ENCODE measurements at places on chromosomes 6 and 20.
A peak's percentile ranks its signal among the peaks of the same experiment; 100 is the strongest.

GRCh38 chr20:35223941-35224340, 2.5 kb upstream of the MMP24 start:
- DNase-seq = no peak

- DNase-seq = no peak
Measured at GRCh38 chr20:24034820-24035219, 46.2 kb upstream of the GGTLC1 start.

- DNase-seq = no peak
Measured at GRCh38 chr6:29071831-29072723, 15.0 kb downstream of the OR2B3 start.

- no peak for DNase-seq
Measured at GRCh38 chr6:84280030-84280429, 52.6 kb upstream of the CEP162 start.

- DNase-seq = no peak
Measured at GRCh38 chr6:97262676-97263075, 20.3 kb downstream of the MMS22L start.

- peak; percentile 69 for DNase-seq
Measured at GRCh38 chr20:57664924-57665588, 44.8 kb downstream of the PMEPA1 start.

DNA sequence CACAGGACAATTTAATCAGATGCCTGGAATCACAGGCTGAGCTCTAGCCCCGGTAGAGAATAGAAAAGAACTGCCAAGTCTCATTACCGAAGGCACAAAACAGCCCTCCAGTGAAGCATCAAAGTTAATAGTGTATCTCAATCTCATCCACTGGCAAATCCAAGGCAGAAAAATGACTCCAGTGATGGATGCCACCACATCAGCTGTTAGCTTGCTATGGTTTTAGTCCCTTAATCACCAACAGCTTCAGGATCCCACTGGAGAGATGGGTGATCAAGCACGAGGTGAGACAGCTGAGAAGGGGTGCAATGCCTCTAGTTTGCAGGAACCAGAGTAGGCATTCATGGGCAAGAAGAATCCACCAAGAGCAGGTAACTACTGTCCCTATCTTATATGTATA, 81.8 kb downstream of the STK35 start:
- DNase-seq = no peak

GRCh38 chr20:9280666-9281065, 211.8 kb downstream of the PLCB4 start:
- no peak for DNase-seq

GRCh38 chr20:44481719-44482416, 6.2 kb downstream of the TTPAL start:
- DNase-seq = no peak

- DNase-seq = no peak
Measured at GRCh38 chr6:139570166-139570565, 195.7 kb upstream of the CITED2 start.

- DNase-seq = no peak
Measured at GRCh38 chr20:46787991-46788762, 78.7 kb downstream of the SLC2A10 start.

GRCh38 chr6:137475103-137475502, 19.1 kb downstream of the OLIG3 start:
- DNase-seq = no peak

DNA sequence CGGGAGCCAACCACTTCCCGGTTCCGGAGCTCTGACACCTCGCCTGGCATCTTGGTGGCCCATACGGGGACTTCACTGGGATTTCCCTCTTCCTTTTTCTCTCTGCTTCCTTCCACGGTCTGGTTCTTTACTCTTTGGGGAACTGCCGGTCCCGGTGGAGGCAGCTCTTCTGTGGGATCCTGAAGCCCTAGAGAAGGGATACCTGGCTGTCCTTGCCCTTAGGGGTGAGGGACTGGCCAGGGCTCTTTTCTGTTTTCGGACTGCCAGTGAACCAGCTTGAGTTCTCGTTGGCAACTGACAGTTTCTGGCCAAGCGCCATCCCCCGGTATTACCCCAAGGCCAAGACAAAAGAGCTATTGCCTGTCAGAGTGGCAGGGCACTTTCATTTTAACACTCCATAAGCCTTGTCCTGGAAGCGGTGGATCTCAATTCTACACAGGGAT, 880 bp upstream of the CPXM1 start:
- no peak for DNase-seq

- DNase-seq = no peak
Measured at GRCh38 chr6:25171301-25171700, 107.9 kb upstream of the CARMIL1 start.

DNA sequence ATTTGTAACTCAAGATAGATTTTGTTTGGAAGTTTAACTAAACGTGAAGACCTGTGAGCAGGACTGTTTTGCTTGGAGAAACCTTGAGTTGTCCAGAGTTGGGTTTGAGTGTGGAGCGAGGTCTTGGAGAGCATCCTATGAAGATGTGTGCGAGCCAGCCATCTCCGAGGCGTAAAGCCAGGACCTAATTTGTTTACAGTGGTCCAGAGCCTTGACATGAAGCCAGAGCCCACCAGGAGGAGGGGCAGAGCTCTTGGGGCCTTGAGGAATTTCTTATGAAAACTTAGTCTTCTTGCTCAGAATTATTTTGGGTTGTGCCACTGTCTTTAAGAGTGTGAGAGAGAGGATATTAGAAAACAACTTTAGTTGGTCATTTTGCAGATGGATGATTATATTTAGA, 6.3 kb downstream of the CHMP4B start:
- no peak for DNase-seq

DNA sequence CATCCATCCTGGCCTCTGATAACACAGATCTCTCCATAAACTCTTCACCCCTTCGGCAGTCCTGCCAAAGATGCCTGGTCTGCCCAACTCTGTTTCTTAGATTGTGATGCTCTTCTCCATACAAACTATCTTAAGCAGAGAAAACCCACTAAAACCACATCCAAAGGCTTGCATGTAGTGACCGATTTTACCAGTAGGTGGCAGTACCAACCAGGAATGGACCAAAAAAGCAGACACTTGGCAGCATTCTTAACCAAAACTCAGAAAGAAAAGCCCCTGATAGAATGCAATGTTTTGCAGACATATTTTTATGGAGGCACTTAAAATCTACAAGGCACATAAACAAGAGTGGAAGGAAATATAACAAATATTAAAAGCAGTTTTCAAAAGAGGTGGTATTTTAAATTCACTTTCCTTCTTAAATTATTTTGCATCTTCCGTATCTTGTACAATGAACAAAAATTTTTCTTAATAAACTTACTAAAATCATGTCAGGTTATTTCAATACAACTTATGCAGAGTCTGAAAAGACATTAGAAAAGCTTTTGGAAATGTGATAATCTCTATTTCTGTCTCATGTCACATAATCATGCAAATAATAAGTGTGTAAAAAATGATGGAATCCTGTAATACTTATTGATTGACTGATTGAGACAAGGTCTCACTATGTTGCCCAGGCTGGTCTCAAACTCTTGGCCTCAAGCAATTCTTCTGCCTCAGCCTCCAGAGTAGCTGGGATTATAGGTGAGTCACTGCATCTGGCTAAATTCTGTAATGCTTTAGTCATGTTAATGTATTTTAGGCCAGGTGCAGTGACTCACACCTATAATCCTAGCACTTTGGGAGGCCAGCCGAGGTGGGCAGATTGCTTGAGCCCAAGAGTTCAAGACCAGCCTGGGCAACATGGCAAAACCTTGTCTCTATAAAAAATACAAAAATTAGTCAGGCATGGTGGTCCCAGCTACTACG, 29.4 kb downstream of the LRP11 start:
- no peak for DNase-seq

GRCh38 chr20:4601630-4602296, 119.9 kb upstream of the PRND start:
- DNase-seq = no peak

GRCh38 chr6:53321701-53322100, 27.0 kb downstream of the ELOVL5 start:
- DNase-seq = no peak

DNA sequence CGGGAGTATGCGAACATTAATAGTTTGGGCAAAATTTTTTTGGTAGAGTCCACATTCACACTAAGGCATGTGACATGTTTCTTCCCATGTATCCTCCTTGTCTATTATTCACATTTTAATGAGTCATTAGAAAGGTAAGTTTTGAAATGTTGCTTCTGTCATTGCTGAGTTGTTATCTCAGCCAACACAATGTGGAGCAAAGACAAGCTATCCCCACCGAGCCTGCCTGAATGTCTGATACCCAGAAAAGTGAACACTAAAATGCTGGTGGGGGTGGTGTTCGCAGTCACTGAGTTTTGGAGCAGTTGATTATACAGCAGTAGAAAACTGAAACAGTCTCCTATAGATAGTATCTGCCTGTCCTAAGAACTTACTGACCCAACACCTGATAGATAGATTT, 68.3 kb upstream of the ASF1A start:
- no peak for DNase-seq

- peak; percentile 77 for DNase-seq
Measured at GRCh38 chr20:63116412-63117106, 99.4 kb downstream of the YTHDF1 start.

DNA sequence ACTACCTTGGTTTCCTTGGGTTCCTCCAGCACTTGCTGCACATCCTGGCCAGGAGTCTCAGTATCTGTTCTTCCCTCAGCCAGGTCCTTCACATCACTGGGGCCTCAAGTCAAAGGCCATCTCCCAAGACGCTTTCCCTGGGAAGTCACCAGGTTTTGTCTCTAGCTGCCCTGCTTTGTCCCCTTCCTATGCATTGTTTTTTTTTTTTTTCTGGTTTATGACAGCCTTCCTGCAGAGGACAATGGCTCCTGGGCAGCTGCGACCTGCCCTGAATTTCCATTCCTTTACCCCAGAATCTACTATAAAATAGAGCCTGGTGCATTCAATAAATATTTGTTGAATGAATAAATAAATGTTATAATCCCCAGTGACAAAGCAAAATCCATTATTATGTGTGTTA, 687.3 kb downstream of the QKI start:
- no peak for DNase-seq

GRCh38 chr20:63697357-63697867, 960 bp downstream of the TNFRSF6B start:
- peak; percentile 77 for DNase-seq

DNA sequence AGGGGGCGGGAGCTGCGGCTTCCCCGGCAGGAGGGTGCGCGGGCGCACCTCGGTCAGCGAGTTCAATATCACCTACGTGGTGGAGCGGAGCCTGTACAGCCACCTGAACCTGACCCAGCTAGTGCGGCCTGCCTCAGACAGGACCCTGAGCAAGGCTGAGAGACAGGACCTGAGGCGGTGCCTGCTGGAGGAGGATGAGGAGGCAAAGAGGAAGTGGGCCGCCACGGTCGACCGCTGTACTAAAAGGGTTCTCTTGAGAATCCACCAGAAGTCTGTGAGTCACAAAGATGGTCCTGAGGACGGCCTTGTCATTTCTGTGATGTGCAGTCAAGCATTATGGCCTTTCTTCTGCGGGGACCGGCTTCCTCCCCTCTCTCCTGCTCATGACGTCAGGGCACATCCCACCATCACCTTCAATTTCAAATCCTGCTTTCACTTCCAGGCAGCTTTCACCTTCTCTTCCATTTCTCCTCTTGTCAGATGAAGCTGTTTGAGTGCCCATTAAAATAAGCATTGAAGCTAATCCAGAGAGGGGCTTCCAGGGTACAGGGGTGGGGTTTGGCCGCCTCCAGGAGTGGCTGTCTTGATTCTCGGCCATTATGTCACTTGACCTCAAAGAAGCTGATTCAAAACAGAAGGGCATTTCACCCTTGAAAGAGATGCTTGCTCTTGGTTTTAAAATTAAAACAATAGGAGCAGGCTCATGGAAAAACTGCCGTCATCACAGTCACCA, 177.6 kb downstream of the SASH1 start:
- DNase-seq = peak; percentile 78

DNA sequence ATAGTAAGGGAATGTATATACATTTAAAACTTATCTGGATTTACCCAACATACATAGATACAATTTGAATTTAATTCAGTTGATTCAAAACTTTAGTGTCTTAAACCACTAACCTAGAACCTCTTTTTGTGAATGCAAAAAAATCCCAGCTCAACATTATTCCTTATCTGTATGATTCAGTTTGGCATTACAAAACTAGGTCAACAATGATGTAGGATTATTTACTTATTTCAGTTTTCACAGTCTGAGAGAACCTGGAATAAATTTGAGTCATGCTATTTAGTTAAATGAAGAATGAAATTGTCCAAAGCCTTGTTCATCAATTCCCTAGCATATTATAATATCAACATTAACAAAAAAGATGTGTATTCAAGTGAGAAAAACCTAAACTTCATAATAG, 7.4 kb upstream of the PLCB1 start:
- DNase-seq = no peak

GRCh38 chr20:63178889-63179686, 36.8 kb downstream of the YTHDF1 start:
- no peak for DNase-seq

DNA sequence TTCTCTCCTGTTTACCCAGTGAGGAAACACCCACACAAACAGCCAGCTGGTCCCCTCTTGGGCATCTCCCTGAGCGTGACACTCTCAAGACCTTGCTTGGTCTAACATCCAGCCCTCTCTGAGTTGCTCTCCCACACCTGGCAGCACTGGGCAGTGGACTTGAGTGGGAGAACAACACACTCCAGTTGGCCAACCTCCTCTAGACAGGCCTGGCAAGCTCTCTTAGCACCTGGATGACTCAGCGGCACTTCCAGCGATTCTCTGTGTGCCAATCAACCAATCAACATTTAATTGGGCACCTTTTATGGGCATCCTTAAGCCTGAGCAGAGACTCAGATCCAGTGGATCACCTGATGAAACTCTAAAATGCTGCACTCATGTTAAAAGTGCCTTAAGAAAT, 76.6 kb upstream of the QKI start:
- DNase-seq = no peak

DNA sequence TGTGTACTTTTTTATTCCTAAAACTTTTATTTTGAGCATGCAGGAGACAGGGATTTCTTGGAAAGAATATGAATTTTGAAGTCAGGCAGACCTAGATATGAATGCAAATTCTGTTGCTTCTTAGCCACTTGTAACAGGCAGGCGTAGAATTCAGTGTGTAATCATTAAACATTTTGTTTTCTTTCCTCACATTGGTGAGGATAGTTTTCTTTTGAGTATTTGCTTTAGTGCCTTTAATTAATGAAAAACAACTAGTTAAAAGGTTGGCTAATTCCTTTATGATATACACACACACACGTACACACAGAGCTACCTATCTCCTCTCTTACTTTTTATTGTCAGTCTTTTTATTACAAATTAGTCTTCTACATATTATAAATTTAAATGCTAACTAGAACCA, 342.3 kb downstream of the CDKAL1 start:
- DNase-seq = no peak

GRCh38 chr6:136341967-136342366, 52.3 kb upstream of the BCLAF1 start:
- no peak for DNase-seq

DNA sequence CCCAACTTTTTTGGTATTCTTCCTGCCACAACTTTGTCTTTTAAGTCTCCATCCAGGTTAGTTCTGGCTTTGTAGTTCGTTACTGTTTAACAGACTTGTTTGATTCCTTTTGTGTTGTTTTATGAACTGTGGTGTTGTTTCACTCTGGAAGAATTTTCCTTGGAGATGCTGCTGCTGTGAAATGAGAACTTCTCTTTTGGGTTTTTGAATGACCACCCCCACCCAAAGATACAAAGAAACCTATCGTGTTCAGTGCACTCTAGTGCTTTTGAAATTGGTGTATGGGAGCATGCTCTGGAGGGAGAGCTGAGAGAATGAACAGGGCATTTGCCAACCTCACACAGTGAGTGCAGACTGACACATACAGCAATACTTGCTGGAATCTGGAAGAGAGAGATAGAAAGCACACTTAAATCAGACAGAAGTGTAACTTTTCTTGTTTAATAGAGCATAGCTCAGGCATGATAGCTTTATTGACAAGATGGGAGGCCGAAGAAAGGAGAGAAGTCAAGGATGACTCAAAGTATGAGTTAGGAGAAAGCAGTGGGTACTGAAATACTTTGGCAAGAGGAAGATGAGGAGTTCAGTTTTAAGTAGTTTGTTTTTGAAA, 293.1 kb downstream of the SOX4 start:
- DNase-seq = no peak
